ENCODE measurements at places on chromosomes 5 and 9.
A peak's percentile ranks its signal among the peaks of the same experiment; 100 is the strongest.

GRCh38 chr9:124800306-124801259 lies 23.6 kb downstream of the OLFML2A start:
- no peaks in the 10 kb centered on the region for H3K36me3 ChIP-seq
- no peak for DNase-seq
- no peaks in the 10 kb centered on the region for H3K27me3 ChIP-seq
- H3K4me1 ChIP-seq = peaks cover 70% of the 10 kb centered on the region
- peak overlapping the region; percentile 53 for H3K27ac ChIP-seq

GRCh38 chr9:120905315-120906164 lies 21.1 kb downstream of the TRAF1 start:
- DNase-seq = no peak
- peaks cover 23% of the 10 kb centered on the region for H3K36me3 ChIP-seq
- H3K4me3 ChIP-seq = no peak overlapping the region
- H3K27ac ChIP-seq = no peak overlapping the region
- H3K4me1 ChIP-seq = peaks cover 9% of the 10 kb centered on the region
- no peaks in the 10 kb centered on the region for H3K27me3 ChIP-seq

DNA sequence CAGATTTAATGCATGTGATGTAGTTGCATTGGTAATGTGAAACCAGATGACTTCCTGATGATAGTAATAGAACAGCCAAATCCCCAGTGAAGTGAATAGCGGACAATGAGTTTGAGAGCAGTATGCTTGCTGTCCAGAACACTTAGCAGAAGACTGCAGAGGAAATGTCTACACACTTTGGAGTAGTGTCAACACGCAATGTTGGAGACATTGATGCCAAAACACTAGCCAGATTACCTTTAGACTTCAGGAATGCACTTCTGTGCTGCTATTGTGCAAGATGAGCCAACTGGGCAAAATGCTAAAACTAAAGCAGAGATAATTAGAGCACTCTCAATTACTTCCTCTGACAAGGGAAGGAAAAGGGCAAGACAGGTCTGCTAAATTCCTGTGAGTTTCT lies 176.7 kb downstream of the PRDM9 start:
- DNase-seq = no peak
- H3K27me3 ChIP-seq = no peaks in the 10 kb centered on the region
- H3K27ac ChIP-seq = no peak overlapping the region
- H3K4me1 ChIP-seq = no peaks in the 10 kb centered on the region
- no peaks in the 10 kb centered on the region for H3K36me3 ChIP-seq

DNA sequence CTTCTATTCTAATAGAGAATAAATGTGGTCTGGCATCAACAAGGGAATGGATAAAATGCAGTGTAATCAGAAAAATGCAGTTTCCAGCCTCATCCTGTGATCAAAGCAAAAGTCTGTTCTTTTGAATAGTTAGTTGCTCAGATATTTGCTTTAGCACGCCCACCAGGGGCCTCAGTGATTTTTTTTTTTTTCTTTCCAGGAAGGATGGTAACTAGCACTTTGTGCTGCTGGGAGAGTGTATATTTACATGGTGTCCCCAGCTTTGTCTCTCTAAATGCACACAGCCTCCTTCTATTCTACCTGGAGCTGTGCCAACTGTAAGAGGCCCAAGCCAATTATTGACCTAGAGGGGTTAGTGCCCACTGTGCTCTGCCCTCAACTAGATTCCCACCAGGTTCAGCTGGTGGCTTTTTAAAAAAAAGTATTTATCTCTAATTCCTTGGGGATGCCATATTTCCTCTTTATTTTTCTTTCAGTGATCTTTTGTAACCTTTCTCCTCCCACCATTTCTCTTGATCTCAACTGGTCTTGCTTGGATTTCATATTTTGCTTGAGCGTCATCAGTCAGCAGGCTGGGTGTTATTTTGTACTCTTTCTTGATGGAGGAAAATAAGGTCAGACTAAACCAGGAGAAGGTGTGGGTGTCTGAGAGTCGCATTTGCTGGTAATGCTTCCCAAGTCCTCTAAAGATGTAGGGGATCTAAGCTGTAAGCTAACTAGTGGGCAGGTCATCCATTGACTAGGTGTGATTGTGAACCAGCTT lies 193.0 kb upstream of the C9orf72 start:
- DNase-seq = no peak
- H3K27ac ChIP-seq = no peak overlapping the region
- H3K4me1 ChIP-seq = no peaks in the 10 kb centered on the region
- no peaks in the 10 kb centered on the region for H3K36me3 ChIP-seq

- no peak for DNase-seq
- H3K27me3 ChIP-seq = no peaks in the 10 kb centered on the region
- no peak overlapping the region for H3K4me3 ChIP-seq
- H3K4me1 ChIP-seq = no peaks in the 10 kb centered on the region
- H3K27ac ChIP-seq = no peak overlapping the region
Observed at GRCh38 chr9:19642256-19642655, 146.6 kb downstream of the SLC24A2 start.

DNA sequence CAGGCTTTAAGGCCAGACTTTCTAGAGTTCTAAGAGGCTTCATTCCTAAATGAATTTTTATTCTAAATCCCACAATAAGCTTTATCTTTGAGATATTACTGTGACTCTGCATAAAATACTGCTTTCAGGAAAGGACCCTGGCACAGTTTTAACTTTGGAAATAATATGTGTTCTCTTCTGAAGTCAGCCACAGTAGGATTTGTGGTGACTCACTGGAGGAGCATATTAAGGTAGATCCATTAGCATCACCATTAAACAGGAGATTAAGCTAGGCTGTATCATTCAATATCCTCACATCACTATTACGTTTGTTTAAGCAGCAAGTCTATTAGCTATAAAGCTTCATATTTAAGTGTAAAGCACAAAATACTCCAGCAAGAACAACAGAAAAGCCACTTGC lies 186.1 kb upstream of the IZUMO3 start:
- H3K4me3 ChIP-seq = no peak overlapping the region
- H3K36me3 ChIP-seq = no peaks in the 10 kb centered on the region
- H3K4me1 ChIP-seq = no peaks in the 10 kb centered on the region
- no peaks in the 10 kb centered on the region for H3K27me3 ChIP-seq
- H3K27ac ChIP-seq = no peak overlapping the region

- DNase-seq = peak; percentile 80
- peak within 1 kb of the TSS; percentile 91 for H3K27ac ChIP-seq
- H3K4me1 ChIP-seq = peaks cover 48% of the 10 kb centered on the region
- H3K4me3 ChIP-seq = peak within 1 kb of the TSS; percentile 90
- H3K27me3 ChIP-seq = no peaks in the 10 kb centered on the region
Observed at GRCh38 chr9:124771021-124771866, at the start of gene NR6A1. TSS of gene NR6A1 (minus strand) at chr9:124771311.

- no peaks in the 10 kb centered on the region for H3K36me3 ChIP-seq
- no peaks in the 10 kb centered on the region for H3K27me3 ChIP-seq
- no peak overlapping the region for H3K4me3 ChIP-seq
- no peak for DNase-seq
- H3K4me1 ChIP-seq = peaks cover 3% of the 10 kb centered on the region
- H3K27ac ChIP-seq = no peak overlapping the region
Observed at GRCh38 chr5:175025077-175025476, 300.7 kb downstream of the MSX2 start.

DNA sequence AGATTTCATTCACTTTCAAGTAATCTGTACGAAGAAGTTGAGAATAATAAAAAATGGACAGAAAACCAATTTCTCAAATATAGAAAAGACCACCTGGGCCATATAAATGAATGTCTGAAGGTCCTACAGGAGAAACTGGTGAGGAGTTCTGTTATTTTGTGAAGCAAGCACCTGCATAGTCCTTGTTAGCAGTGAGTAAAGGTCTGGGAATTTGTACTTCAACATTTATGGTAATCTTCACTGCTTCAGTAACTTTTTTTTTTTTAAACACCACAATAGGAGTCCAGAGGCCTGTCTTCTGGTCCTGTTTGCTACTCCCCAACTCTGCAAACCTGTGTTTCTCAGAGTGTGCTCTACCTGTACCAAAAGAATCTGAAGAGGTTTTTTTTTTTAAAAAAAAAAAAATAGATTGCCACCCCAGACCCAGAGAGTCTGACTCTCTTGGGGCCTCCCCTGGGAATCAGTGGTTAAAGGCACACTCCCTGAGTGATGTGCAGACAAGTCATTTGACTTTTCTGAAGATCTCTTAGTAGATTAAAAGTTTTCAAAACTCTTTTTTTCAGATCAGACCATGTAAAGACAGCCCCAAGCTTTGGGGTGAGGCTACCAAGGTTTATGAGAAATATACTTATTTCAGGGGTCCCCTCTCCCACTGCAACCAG lies 55.5 kb downstream of the FAM81B start:
- H3K4me1 ChIP-seq = no peaks in the 10 kb centered on the region
- H3K36me3 ChIP-seq = no peaks in the 10 kb centered on the region
- no peaks in the 10 kb centered on the region for H3K27me3 ChIP-seq
- no peak for DNase-seq
- no peak overlapping the region for H3K27ac ChIP-seq
- no peak overlapping the region for H3K4me3 ChIP-seq

DNA sequence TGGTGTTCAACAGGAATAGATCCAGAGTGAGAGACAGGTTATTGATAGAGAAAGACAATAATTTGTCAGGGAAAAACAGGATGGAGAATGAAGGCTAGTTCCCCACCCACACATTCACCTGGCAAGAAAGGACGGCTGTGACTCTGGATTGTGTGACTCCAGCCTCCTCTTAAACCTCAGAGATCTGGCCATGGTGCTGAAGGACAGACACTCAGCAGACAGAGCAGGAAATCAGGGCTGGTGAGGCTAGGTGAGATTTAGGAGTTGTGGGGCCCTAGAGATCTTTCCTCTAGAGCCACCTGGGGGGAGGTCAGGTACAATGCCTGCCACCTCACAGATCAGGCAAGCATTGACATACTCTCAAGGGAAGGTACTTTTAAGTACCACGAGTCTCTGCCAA lies 15.2 kb downstream of the OR1B1 start:
- H3K27me3 ChIP-seq = no peaks in the 10 kb centered on the region
- no peak overlapping the region for H3K27ac ChIP-seq
- no peak for DNase-seq
- no peak overlapping the region for H3K4me3 ChIP-seq

DNA sequence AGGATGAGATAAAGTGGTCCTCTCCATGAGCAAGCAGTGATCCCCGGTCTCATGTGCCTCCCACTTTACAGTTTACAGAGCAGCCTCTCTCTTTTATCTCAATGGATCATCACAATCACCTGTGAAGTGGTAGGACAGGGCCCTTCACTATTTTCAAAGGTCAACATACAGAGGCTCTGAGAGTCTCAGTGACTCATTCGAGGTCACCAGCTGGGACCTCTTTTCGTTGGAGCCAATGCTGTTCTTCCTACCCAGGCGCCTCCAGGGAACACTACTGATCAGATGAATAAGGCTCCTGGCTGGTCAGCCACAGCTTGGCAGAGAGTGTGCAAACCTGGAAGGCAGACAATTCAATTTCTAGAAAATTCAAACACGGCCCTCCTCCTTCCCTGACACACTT lies 16.6 kb downstream of the GGTA1 start:
- peaks cover 93% of the 10 kb centered on the region for H3K4me1 ChIP-seq
- H3K27ac ChIP-seq = peak overlapping the region; percentile 81
- DNase-seq = no peak
- H3K36me3 ChIP-seq = no peaks in the 10 kb centered on the region
- no peaks in the 10 kb centered on the region for H3K27me3 ChIP-seq

- no peak overlapping the region for H3K4me3 ChIP-seq
- no peaks in the 10 kb centered on the region for H3K27me3 ChIP-seq
- no peak overlapping the region for H3K27ac ChIP-seq
- no peaks in the 10 kb centered on the region for H3K4me1 ChIP-seq
Observed at GRCh38 chr5:84706678-84707641, 322.3 kb upstream of the EDIL3 start.

DNA sequence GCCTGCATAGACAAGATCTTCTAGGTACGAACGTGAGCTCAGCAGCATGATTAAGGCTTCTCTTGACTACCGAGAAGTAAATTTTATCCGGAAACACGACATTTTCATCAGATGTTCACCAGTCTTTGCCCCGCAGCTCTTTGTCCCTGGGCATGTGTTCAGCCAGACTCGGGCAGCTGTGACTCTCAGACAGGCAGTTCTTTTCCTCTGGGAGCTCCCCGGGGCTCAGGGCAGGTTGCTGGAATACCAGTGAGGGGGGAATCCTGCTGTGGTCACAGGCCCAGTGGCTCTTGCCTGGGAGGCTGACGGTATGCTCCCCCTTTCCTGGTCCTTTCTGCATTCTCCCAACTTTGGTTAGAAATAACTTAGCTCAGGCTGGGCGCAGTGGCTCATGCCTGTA lies 186.1 kb downstream of the GNA14 start:
- DNase-seq = no peak
- H3K36me3 ChIP-seq = no peaks in the 10 kb centered on the region
- peaks cover 6% of the 10 kb centered on the region for H3K4me1 ChIP-seq
- no peaks in the 10 kb centered on the region for H3K27me3 ChIP-seq

GRCh38 chr5:143771189-143771588 lies 40.8 kb upstream of the HMHB1 start:
- peaks cover 8% of the 10 kb centered on the region for H3K4me1 ChIP-seq
- no peak overlapping the region for H3K27ac ChIP-seq
- no peak for DNase-seq
- H3K27me3 ChIP-seq = no peaks in the 10 kb centered on the region
- H3K4me3 ChIP-seq = no peak overlapping the region

DNA sequence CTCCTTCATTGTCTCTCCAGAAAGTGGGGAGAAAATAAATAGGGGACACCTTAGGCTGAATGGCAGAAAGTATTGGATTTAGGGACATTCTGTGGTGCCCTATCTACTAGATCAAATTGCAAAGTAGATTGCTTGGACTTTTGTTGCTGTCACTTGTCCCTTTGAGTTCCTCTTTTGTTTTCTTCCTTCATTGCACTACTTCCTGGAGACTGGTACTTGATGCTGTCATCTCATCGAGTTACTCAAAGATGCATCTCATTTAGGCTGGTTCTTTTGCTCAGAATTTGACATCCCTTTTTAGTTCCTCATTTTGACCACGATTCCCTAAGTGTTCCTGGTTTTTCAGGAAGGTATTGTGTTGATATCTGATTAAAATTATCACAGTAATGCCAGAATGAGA lies 137.6 kb downstream of the ADGRV1 start:
- no peaks in the 10 kb centered on the region for H3K4me1 ChIP-seq
- no peak for DNase-seq
- H3K36me3 ChIP-seq = no peaks in the 10 kb centered on the region
- H3K27me3 ChIP-seq = no peaks in the 10 kb centered on the region
- no peak overlapping the region for H3K27ac ChIP-seq

DNA sequence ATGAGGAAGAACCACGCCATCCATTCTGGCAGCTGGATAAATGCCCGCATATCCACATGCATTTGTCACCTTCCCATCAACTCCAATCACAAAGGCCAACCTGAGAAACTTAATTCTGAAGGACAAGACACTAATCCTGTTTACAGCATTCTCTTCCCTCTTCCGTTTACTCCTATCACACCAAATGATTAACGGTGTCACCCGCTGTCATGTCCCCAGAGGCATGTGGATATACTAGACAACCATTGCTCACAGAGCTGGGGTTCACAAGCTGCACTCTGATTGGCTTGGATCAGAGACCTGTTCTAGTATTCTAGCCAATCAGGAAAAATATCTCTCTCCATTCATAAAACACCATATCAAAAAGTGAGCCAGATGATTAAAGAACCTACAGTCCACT lies 3.6 kb downstream of the MACROH2A1 start:
- H3K27ac ChIP-seq = peak overlapping the region; percentile 98
- H3K36me3 ChIP-seq = peaks cover 19% of the 10 kb centered on the region
- H3K27me3 ChIP-seq = no peaks in the 10 kb centered on the region
- peaks cover 91% of the 10 kb centered on the region for H3K4me1 ChIP-seq
- DNase-seq = no peak

GRCh38 chr5:105924366-105924765 lies 1746.4 kb downstream of the EFNA5 start:
- no peaks in the 10 kb centered on the region for H3K36me3 ChIP-seq
- no peak for DNase-seq
- H3K27me3 ChIP-seq = no peaks in the 10 kb centered on the region
- no peaks in the 10 kb centered on the region for H3K4me1 ChIP-seq
